ENCODE measurements at places on chromosomes 7 and 10.

GRCh38 chr7:2710286-2710655 lies 22.3 kb downstream of the AMZ1 start:
- no peak for DNase-seq

DNA sequence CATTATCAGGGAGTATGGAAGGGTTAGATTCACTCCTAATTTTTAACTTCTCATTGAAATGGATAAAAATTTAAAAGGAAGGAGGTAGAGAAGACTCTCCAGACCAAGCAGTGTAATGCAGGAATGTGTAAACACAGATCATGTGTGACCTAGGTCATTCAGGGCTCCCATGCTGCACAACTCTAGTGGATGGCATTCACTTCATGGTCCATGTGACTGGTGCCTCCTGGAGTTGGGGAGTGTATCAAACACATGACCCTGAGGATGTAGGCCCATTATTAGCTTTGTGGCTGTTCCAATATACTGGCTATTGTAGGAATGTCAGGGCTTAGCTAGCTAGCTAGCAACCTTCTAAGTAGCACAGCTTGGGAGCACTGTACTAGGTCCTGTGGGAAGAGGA lies 109.9 kb downstream of the SLC25A13 start:
- no peak for DNase-seq

DNA sequence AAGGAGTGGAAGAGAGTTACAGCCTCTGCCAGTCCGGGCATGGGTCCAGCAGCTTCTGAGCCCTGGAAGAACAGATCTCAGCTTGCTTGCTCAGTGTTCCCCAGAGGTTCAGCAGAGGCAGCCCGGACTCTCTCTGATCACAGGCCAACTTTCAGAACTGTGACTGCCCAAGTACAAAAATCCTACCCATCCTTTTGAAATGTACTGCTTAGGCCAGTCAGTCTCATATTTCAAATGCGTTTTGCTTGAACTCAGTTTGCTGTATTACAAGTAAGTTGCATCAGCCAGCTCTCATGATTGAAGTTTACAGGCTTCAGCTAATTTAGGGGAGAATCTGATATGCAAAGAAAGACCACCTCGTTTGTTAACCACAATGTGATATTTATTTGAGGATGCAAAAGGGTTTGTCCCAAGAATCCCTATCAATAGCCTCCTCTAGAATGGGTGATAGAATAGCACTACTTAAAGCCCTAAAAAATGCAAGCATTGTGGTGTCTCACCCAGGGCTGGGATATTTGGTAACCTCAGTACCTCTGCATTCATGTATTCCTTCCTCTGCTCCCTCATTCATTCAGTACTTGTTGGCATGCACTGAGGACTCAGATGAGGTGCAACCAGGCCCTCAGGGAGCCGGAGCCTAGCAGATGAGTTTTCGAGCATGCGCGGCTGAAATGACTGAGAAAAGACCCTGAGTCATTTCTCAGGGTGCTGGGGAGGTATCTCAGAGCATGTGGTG lies 7.0 kb downstream of the AIMP2 start:
- DNase-seq, result peak; percentile 30

- no peak for DNase-seq
Measured at GRCh38 chr10:112360308-112361270, 13.3 kb upstream of the ACSL5 start.

DNA sequence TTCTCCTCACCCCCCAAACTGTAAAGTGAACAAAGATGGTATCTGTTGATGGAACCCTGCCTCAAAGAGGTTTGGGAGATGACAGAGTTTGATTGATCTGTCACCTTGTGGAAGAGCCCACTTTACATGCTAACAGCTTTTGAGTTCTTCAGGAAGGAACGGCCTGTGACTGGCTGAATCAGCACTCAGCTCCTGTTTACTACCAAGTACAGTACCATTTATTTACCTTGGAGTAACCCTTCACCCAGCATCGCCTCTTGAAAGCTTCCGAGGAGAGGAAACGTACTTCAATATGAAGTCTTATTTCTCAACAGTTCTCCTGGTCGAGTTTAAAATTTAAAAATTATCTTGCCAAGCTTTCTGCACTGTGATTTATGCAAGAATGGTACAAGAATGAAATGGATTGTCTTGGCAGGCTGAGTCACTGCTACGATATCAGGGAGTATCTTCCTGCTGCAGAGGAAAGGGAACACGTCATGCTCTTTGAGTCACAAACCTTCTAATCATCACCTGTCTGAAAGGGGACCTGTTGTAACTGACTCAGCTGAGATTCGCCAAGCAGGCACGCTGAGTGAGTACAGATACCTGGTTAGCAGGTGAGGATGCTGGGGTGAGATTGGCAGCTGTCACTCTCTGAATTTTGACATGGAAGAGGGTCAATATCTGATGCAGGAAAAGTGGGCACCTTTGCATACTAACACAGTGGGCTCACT lies 30.1 kb downstream of the KLF6 start:
- peak; percentile 68 for DNase-seq

DNA sequence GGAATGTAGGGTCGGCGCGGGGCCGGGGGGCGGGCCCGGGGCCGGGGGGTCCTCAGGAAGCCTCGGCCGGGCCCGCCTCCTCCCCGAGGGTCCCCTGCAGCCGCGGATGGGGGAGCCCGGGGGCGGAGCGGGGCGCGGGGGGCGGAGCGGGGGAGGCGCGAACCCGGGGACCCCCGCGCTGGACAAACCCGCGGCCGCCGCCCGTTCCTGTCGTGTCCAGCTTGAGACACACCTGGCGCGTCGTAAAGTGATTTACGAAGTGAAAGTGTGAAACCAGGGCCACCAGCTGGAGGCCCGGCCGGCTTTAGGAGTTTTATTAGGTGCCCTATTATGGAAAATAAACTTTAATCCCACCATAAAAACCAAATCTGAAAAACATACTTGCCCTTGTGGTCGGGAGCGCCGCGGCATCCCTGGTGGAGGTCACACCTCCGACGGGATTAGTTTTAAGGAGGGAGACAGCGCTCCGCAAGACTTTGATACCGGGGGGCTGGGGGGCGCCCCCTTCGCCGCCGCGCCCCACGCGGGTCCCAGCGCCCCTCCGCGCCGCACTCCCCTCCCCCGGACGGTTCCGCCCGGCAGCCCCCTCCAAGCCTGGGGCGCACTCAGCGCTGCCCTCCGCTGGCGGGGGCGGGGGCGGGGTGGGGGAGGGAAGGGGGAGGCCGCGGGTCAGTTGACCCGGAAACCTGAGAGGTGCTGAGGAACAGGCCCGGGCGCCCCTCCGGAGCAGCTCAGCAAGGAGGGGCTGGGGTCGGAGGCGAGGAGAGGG lies 10.3 kb downstream of the MNX1 start:
- DNase-seq, result peak; percentile 33

DNA sequence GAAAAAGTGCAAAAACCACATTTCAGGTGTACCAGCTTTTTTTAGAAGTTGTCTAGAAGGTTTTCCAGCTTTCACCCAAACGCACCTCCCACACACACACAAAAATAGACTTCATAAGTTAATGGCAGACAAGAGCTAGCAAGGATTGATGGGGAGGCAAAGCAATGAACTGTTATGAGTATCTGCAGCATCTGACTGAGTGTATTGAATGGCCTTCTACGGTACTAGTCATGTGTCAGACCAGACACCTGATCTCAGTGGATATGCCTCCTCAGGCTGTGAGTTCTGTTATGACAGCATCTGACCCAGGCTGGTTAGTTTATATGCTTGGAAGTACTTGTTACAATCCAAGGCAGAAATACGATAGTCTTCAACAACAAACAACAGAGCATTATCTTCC lies 406.1 kb upstream of the AUTS2 start:
- DNase-seq, result no peak

DNA sequence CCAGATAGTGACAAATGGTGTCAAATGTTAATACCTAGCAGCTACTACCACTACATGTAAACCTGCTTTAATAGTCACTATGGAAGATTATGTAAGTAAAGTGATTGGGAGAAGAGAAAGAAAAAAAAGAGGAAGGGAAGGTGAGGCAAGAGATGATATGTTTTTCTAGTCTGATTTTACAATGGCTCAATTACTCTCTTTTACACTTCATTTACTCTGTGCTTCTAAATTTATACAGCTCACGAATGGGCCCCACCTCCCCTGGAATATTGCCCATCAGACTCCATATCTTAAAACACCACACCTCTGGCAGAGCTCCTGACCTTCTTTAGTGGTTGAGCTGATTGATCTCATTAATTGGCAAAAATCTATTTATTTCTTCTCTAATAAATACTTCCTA lies 28.0 kb upstream of the IKZF1 start:
- no peak for DNase-seq

DNA sequence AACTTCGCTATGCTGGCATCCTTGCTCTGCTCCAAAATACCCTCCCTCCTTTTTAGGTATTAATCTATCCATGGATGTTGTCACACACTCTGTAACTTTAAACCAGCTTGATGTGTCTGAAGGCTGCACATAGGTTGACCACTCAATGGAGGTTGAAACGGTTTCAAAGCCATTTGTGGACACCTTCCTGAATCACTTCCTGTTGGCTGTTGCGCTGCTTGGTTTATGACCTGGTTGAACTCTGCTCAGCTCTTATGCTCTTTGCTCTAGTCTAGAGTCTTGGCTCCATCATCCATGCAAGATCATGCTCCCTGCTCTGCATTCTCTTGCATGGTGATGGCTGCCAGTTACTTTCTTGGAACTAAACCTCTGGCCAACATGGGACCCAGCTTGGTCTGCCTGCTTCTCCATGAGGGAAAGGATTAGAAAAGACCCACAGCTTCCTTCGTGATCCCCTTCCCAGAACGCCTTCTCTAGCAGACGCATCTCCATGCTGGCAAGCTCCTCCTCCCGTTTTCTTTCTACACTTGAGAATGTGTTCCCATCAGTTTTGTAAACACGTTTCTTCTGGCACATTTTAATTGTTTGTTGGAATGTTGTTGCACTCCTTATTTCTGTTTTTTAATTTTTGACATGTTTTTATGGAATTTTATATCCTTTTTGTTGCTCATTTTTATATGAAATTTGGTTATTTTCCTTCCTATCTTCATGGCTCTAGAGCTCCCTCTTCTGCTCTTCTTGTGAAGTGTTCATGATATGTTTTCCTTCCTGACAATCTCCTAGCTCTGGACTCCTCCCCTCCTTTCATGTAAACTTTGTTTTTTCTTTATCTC lies 149.8 kb downstream of the XPNPEP1 start:
- peak; percentile 50 for DNase-seq

GRCh38 chr7:133562621-133563020 lies 309.7 kb downstream of the EXOC4 start:
- DNase-seq, result no peak

GRCh38 chr7:142328551-142328950 lies 70.7 kb upstream of the PRSS58 start:
- no peak for DNase-seq

DNA sequence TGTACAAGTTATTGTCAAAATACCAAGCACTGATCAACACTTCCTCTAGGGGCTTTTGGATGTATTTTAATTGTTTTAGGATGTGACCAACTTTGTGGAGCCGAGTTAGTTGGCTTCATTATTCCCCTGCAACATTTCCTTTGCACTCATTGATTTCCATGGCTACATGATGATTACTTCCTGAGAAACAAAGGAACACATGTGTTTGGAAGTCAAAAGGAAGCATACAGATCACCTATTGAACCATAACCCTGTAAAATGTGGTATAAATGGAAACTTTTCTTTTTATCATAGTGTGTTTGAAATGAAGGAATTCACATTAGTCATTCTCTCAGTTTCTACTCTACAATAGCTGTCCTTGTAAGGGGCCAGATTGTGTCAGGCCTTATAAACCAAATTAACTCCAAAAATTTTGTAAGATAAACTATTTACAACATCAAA lies 32.2 kb upstream of the EXOC6 start:
- DNase-seq, result no peak

GRCh38 chr7:112067632-112068540 lies 138.3 kb downstream of the DOCK4 start:
- DNase-seq, result peak; percentile 52

DNA sequence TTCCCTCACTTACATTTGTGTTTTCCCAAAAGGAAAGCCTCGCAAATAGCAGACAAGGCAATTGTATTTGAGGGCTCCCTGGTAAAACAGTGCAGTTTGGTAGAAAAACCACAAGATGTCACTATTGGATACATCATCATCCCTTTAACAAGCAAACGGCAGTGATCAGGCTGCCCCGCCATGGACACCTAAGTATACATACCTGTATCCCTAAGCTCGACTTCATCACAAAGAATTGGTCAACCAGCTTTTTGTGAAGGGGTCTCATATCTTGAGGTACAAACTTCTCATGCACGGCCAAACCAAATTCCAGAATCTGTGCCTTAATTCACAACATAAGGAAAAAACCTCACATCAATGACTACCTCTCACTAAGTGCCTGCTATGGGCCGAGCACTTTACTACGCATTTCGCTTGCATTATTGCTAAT lies 179.5 kb upstream of the IMMP2L start:
- peak; percentile 80 for DNase-seq

- no peak for DNase-seq
Measured at GRCh38 chr7:107254398-107254985, 85.7 kb downstream of the HBP1 start.

- no peak for DNase-seq
Measured at GRCh38 chr10:97163781-97164501, 21.8 kb downstream of the SLIT1 start.

GRCh38 chr7:114910787-114911186 lies 11.1 kb upstream of the MDFIC start:
- no peak for DNase-seq

DNA sequence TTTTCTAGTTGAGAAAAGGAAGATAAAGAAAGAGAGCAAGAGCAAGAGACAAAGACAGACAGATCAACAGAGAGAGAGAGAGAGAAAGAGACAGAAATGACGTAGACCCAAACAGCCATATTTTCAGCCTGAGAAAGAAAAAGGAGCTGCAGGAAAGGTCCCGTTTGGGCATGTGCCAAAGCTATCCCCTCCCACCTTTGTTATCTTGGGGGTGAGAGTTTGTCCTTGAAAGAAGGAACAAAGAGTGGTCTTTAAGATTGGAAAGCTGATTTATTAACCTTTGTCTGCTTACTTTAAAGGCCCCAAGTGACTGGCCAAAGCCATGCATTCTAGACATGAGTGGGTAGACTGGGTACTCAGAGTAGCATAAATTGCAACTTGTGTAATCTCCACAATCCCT lies 98.2 kb downstream of the AOAH start:
- no peak for DNase-seq

GRCh38 chr7:43114458-43114780 lies 2.0 kb downstream of the HECW1 start:
- DNase-seq, result no peak

GRCh38 chr10:78802866-78803265 lies 265.9 kb upstream of the ZMIZ1 start:
- DNase-seq, result no peak

- peak; percentile 56 for DNase-seq
Measured at GRCh38 chr10:43284341-43284910, 17.6 kb upstream of the RASGEF1A start.

- DNase-seq, result no peak
Measured at GRCh38 chr10:126153711-126154628, 234.3 kb downstream of the ADAM12 start.

- no peak for DNase-seq
Measured at GRCh38 chr10:29730458-29730857, 95.7 kb upstream of the SVIL start.

DNA sequence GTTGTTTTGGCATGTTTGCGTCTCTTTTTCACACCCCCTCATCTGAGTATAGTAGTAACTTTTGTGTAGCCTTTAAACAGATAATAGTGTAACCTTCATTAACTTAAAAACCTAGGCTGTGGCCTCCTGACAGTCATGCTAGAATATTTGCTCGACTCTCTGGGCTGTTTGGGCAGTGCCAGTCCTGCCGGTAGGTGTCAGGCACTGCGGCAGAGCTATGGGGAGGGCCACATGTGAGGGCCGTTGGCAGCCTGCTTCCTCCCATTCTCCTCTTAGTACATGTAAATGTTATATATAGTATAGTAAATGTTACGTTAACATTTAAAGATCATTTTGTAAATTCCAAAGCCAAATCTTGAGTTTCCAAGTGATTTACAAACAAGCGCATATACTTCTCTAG lies 26.1 kb downstream of the BCCIP start:
- no peak for DNase-seq

- no peak for DNase-seq
Measured at GRCh38 chr7:37526623-37527022, 78.0 kb upstream of the ELMO1 start.
